ENCODE measurements at places on chromosomes 5 and 9.

DNA sequence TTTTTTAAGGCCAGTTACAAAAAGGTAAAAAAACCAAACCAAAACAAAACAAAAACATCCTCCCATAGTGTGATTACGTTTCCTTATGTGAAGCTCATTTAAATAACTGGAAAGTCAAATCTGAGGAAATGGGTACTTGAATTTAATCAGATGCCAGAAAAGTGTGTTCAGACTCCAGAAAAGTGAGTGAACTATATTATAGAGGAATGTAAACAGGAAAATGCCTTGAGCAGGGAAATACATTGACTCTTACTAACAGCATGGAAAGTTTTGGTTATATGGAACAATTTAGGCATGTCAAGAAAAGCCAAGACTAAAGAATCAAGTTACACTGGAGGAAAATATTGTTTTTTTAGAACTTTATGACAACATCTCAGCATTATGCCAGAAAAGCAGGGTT lies 37.8 kb upstream of the RNF20 start:
- DNase-seq, result no peak

DNA sequence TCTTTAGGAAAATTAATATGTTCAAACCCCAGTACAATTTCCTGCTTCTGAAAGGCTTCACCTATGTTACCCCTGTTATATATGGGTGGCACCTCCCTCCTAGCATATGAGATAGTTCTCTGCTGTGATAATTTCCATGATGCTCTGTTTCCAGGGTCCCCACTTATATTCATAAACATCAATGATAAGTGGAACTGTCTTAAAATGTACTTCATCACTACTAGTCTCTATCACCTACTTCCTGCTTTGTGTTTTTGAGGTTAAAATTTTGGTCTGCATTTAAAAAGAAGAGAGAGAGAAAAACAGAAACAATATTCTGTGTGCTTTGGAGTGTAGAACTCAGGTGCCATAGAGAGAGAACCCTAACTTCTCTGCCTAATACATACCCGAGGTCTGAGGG lies 234.7 kb downstream of the HTR1A start:
- no peak for DNase-seq

DNA sequence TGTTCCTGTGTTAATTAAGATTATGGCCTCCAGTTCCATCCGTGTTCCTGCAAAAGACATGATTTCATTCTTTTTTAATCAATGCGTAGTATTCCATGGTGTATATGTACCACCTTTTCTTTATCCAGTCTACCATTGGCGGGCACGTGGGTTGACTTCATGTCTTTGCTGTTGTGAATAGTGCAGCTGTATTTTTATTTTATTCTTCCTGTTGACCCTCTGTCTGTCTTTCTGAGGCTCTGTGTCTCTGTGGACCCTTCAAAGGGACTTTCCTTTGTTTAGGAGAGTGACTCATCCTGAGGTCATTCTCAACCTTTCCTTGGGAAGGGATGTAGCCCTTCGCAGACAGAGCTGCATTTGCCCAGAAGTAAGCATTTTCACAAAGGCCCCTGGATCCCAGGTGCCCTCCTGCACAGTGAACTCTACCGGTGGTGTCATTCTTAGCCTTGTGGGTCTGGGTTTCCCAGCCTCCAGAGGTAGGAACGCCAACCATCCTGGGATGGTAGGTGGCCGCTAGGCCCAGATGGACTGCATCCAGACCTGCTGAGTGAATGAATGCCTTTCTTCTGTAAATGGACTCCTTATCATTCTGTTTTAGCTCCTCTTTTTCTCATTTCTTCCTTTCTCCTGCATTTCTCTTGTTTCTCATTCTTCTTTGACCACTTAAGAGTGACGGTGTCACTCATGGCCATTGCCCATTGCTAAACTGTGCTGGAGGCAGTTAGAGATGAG lies 22.4 kb downstream of the TRIO start:
- no peak for DNase-seq

GRCh38 chr5:34529581-34530331 lies 126.4 kb upstream of the RAI14 start:
- DNase-seq, result no peak

- no peak for DNase-seq
Measured at GRCh38 chr5:135372654-135373381, 26.2 kb downstream of the MACROH2A1 start.

- peak; percentile 41 for DNase-seq
Measured at GRCh38 chr9:131273856-131274673, 2.2 kb downstream of the FAM78A start.

- no peak for DNase-seq
Measured at GRCh38 chr9:35906923-35907699, 1.1 kb downstream of the HRCT1 start.

- DNase-seq, result no peak
Measured at GRCh38 chr5:15601853-15602252, 101.9 kb downstream of the FBXL7 start.

DNA sequence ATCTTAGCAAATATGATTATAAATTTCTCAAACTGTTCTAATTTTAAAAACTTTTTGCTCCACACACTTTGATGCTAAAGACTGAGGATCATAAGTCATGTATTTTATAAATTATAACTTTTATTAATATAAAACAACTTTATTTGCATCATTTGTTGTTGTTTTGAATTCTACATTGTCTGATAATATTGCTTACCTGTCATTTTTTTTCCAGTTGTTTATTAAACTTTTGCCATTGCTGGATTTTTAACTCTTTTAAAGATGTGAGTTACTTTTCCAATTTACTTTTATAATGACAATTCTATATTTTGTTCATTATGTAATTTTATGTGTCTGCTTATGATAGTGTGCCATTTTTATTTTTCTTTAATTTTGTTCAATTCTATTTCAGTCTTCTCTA lies 2071.2 kb upstream of the C9orf72 start:
- DNase-seq, result no peak

- DNase-seq, result no peak
Measured at GRCh38 chr9:34001298-34001697, 47.4 kb downstream of the UBAP2 start.

- no peak for DNase-seq
Measured at GRCh38 chr5:31442058-31442745, 89.7 kb downstream of the DROSHA start.

- no peak for DNase-seq
Measured at GRCh38 chr5:95114305-95114704, 170.6 kb downstream of the MCTP1 start.

- no peak for DNase-seq
Measured at GRCh38 chr5:3837506-3837905, 241.9 kb downstream of the IRX1 start.

GRCh38 chr5:9785751-9786150 lies 155.6 kb upstream of the TAS2R1 start:
- DNase-seq, result no peak

GRCh38 chr9:26165426-26165825 lies 487.2 kb upstream of the TUSC1 start:
- no peak for DNase-seq

DNA sequence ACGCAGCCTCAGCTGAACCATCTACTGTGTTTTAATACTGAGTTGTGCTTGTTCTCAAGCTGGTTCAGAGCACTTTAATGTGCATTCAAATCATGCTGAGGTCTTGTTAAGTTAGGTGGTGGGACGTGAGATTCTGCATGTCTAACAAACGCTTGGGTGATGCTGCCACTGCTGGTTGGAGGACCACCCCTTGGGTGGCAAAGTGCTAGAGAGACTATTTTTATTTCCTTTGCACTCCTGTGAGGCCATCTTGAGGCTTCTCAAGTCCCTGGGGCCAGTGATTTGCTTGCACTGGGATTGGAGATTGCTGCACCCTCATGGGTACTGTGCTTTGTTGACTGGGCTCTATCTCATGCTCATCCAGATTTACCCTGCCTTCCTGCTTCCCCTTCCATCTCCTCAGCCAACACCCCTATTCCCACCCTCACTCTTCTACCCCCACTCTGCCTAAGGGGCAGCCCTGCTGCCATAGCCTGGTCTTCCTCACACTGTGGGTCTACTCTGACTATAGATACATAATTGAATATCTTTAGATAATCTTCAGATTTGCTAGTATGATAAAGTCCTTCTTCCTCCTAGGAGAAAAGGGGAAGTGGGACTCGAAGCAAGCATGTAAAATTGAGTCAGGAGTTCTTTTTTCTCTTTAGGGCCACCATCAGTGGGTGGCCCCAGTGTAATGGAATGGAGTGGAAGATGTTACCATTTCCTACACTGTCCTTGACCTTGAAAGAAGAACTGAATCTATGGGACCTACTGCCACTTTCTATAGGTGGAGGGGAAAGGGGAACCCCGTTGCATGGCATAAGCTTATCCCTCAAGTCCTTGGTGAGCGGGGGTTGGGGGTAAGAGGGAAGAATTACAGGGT lies 45.1 kb upstream of the SUB1 start:
- no peak for DNase-seq

DNA sequence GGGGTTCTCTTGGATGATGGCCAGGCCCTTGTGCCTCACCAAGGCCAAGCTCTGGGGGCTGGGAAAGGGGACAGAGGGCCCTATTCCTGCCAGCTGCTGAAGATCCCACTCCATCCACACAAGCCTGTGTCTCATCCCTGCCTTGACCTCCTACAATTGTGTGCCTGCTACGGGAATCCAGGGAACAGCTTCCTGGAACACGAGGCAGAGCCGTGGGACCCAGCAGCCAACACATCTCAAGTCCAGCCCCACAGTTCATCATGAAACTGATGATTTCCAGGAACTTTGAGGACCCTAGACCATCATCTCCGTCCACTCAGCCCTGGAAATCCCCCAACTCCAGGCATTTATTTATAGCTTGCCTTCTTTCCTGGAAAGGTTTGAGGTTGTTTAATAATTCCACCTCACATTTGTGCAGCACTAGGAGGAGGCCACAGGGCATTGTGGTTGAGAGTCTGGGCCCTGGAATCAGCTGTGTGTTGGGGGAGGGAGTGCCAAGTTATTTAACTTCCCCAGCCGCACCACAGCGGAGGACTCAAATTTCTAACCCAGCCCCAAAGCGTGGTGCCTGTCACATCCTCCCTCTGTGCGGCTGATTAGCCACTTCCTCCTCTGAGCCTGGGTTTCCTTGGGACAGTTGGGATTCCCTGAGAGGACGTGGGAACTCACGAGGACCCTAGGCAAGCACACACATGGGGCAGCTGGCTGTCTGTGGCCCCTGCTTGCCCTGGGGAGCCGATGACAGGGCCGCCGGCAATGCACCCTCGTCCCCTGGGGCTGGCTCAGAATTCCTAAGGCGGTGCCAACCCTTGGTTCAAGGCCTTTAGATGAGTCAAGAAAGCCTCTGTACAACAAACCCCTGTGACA lies 58.2 kb upstream of the GGTA1 start:
- DNase-seq, result peak; percentile 51

DNA sequence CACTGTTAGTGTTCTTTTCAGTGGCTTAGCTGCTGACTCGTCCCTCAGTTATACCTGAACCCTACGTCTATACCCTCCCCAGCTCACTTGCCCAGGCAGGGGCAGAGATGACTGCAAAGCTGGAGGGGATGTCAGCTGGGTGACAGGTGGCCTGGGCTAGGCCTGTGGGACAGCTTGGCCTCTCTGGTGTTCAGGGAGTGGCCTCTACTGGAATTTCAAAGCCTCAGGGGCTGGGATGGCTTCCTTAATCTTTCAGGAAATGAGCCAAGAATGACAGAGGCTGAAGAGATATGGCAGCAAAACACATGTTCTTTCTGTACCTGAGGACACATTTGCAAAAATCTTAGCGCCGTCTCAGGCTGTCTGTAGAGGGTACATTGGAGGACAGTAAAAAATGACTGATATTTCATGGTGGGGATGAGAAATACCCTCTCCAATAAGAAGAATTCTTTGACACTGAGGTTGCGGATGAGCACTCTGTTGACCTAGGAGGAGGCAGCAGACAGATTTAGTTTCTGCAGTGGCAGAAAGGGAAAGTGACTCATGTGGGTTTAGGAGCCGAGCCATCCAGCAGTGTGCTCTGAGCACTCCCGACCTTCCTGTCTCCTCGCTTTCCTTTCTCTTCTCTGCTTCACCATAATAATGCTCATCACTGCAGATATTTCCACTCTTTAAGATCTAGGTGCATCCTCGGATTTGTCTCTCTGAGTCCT lies 54.4 kb downstream of the ENTREP1 start:
- DNase-seq, result no peak

DNA sequence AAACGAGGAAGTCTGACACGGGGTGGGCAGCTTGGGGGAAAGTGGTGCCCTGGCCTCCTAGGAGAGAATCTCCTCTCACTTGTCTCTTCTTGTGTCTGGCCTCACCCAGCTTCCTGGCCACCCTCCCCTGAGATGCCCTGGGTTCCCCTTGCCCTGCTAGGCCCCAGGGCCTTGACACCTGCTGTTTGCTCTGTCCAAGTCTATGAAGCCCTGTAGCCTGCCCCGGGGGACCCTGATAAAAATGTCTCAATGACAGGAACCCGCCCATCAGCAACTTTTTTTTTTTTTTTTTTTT lies 35.0 kb upstream of the SUSD3 start:
- no peak for DNase-seq

GRCh38 chr9:18018661-18019060 lies 439.8 kb downstream of the SH3GL2 start:
- no peak for DNase-seq

GRCh38 chr5:2203774-2204173 lies 321.0 kb upstream of the IRX4 start:
- no peak for DNase-seq

DNA sequence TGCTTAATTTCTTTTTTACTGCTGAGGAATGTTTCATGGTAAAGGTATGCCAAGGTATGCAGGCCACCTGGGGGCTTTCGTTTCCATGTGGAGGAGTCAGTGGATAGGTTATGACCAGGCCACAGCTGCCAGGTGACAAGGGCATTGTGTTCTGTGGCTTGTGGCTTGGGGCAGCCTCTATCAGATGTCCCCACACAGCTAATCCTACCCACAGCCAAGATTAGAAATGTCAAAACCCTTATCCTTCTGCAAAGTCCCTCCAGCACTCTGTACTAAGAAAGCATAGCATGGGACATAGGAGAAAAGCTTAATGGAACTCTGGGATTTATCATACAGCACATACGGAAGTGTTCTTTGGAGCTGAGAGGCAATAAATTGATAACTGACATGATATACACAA lies 171.2 kb upstream of the S1PR3 start:
- no peak for DNase-seq

DNA sequence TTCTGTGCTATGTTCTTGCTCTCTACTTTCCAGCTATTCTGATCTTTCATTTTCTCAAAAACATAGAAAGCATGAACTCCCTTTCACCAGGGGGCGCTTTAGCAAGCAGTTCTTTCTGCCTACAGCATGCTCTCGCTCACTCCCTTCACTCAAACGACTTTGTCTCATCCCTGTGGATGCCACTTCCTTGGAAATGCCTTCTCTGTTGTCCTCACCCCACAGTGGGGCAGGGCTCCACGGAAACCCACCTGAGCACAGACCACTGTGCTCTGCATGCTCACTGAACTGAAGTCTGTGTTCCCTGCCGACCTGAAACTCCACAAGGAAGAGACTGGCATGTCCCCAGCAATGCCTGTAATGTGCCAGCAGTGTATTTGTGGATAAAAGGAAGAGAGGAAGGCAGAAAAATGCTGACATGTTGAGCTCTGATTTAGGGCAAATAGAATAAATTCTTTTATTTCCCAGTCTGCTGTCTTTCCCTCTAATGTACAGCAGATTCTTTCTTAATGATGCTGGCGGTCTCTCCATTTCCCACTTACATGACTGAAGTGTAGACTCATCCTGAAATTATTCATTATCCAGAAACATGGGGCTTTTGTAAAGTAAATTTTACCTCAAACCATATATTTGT lies 4.9 kb upstream of the ROR2 start:
- no peak for DNase-seq
